ENCODE measurements at places on chromosomes 1 and 21. TPM values are rescaled to one million over a fixed set of nuclear protein-coding genes. Genes with fewer than 3 reads are reported as not detected.
A peak's percentile ranks its signal among the peaks of the same experiment; 100 is the strongest.

DNA sequence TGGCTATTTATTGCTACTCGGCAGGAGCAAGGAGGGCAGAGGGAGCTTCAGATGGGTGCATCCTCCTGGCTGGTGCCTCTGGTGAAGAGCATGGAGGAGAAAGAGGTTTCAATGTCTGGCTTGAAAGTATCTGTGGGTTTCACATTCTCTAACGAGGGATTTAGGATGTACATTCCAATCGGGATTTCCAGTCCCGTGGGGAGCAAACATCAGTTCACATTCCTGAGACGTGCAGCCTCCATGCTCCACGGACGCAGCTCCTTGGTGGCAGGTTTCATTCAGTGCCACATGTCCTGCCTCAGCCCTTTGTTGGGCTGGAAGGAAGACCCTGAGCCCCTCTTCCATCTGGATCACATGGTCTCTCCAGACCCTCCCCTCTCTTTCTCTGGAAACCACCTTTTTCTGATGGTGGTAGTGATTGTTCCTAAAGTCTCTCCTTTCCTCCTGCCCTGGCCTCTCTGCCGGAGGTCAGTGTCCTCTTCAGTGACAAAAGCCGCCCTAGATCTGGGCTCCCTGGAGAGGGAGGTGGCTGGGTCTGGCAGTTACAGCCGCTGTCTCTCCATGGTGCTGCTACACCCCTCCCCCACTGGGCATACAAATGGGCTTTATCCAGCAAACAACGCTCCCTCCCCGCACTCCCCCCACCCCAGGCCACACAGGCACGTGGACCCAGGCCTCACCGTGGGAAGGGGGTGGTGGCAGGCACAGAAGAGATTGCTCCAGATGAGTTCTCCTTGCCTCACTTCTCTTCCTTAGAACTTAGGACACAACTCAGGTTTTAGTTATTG lies 826 bp upstream of the CA14 start:
- H3K36me3 ChIP-seq, result no peaks in the 10 kb centered on the region
- H3K27me3 ChIP-seq, result no peaks in the 10 kb centered on the region
- peak overlapping the region; percentile 85 for H3K27ac ChIP-seq
- H3K4me3 ChIP-seq, result peak overlapping the region; percentile 35

DNA sequence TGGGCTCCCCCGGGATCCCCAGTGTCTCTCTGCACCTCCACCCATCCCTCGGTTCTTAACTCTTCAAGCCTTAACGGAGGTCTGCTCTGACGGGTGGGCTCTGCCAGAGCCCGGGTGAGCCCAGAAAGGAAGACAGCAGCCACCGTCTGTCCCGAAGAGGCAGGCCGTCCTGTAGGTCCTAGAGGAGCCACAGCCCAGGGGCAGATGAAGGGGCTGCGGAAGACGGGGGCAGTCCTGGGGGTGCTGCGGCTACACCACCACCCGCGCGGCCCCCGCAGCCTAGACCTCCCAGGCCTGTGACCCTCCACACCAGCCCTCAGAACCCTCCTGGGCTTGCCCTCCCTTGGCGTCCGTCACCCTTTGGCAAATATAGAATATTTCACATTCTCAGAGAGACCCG lies 71.0 kb downstream of the UMODL1 start:
- peaks cover 5% of the 10 kb centered on the region for H3K4me1 ChIP-seq
- no peaks in the 10 kb centered on the region for H3K27me3 ChIP-seq
- DNase-seq, result no peak
- H3K36me3 ChIP-seq, result no peaks in the 10 kb centered on the region
- no peak overlapping the region for H3K4me3 ChIP-seq

GRCh38 chr1:25197235-25197975 lies 34.9 kb downstream of the SYF2 start:
- H3K27ac ChIP-seq, result no peak overlapping the region
- peaks cover 18% of the 10 kb centered on the region for H3K4me1 ChIP-seq
- H3K27me3 ChIP-seq, result peaks cover 32% of the 10 kb centered on the region
- H3K4me3 ChIP-seq, result no peak overlapping the region
- H3K36me3 ChIP-seq, result no peaks in the 10 kb centered on the region
- no peak for DNase-seq

DNA sequence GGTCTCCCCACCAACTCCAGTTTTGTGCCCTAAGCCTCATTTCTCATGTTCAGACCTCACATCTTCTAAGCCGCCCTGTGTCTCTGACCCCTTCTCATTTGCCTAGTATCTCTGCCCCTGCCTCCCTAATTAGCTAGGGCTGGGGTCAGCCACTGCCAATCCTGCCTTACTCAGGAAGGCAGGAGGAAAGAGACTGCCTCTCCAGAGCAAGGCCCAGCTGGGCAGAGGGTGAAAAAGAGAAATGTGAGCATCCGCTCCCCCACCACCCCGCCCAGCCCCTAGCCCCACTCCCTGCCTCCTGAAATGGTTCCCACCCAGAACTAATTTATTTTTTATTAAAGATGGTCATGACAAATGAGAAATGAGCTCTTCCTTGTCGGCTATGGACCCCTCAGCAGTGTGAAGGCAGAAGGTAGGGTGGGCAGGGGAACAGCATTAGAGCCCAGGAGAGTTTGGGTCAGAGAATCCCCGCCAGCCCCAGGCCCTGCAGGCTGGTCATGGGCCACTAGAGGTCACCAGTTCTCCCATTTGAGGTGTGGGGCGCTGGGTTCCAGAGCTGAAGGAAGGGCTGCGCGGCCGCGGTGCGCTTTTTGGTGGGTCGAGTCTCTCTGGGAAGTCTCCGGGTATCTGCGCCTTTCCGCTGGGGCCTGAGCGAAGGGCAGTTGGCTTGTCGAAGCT lies 11.5 kb downstream of the ADAMTSL4 start:
- H3K4me1 ChIP-seq, result peaks cover 71% of the 10 kb centered on the region
- DNase-seq, result peak; percentile 98
- H3K36me3 ChIP-seq, result peaks cover 27% of the 10 kb centered on the region
- peak overlapping the region; percentile 61 for H3K4me3 ChIP-seq
- no peaks in the 10 kb centered on the region for H3K27me3 ChIP-seq
- H3K27ac ChIP-seq, result peak overlapping the region; percentile 98

GRCh38 chr21:32249511-32250280 lies 29.2 kb downstream of the MIS18A start:
- DNase-seq, result peak; percentile 50
- no peak overlapping the region for H3K27ac ChIP-seq
- peaks cover 33% of the 10 kb centered on the region for H3K4me1 ChIP-seq

- peaks cover 14% of the 10 kb centered on the region for H3K4me1 ChIP-seq
- H3K27me3 ChIP-seq, result no peaks in the 10 kb centered on the region
- H3K4me3 ChIP-seq, result no peak overlapping the region
- no peak for DNase-seq
- H3K27ac ChIP-seq, result no peak overlapping the region
- H3K36me3 ChIP-seq, result no peaks in the 10 kb centered on the region
Observed at GRCh38 chr1:168763031-168763430, 34.0 kb upstream of the DPT start.

DNA sequence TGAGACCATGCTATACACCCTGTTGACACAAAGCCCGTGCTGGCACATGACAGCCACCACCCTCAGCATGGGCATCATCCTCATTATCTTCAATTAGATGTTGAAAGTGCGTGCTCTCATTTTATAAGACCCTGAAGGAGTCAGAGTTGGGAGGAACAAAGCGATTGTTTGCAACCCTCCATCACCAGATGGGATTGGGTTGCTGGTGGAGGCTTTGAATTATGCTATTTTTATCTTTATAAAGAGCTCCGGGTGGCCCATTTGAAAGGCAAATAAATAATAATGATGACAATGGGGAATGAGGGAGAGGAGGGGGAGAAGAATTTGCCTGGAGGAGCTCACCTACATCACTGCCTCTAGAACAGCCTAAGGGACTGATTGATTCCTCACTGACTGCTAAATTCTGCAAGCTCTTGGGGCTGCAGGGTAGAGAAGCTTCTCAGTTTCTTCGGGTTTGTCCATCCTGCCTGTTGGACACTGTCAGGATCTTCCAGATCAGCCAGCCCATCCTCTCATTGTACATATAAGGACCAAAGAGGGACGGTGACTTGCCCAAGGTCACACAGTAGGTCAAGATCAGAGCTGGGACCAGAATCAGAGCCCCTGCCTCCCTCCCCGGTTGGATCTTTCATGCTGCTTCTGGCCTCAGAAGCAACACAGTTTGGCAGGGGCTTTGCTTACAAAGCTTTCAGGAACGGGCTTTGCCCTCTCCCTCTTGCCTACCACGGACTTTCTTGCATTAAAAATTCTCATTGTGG lies 130.9 kb upstream of the ZBTB40 start:
- H3K27me3 ChIP-seq, result no peaks in the 10 kb centered on the region
- no peaks in the 10 kb centered on the region for H3K36me3 ChIP-seq
- DNase-seq, result no peak
- no peak overlapping the region for H3K4me3 ChIP-seq
- H3K4me1 ChIP-seq, result peaks cover 4% of the 10 kb centered on the region
- H3K27ac ChIP-seq, result no peak overlapping the region

ELF3 gene
- 0.17 TPM for total RNA-seq

COL11A1 gene
- 0.17 TPM for total RNA-seq

NID1 gene
- total RNA-seq, result 187 TPM

LCE1C gene
- not detected for total RNA-seq

GRCh38 chr1:30818568-30819243 lies 61.1 kb upstream of the LAPTM5 start:
- no peaks in the 10 kb centered on the region for H3K27me3 ChIP-seq
- no peak for DNase-seq

DNA sequence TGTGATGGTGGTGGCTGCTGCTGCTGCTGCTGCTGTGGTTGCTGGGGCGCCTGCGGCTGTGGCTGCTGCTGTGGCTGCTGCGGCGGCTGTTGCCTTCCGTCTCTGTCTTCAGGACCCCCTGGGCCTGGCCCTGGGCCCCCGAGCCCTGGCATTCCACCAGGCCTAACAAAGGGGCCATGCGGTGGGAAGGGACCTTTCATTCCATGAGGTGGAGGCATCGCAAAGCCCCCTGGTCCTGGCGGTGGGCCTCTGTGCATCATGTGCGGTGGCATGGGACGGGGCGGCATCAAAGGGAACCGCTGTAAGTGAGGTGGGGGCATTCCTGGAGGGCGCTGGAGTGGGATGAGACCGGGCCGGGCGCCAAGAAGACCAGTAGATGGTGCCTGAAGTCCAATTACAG lies 12.4 kb downstream of the SOD1 start:
- H3K27me3 ChIP-seq, result no peaks in the 10 kb centered on the region
- peaks cover 36% of the 10 kb centered on the region for H3K36me3 ChIP-seq
- H3K27ac ChIP-seq, result no peak overlapping the region

- peak; percentile 95 for DNase-seq
- no peaks in the 10 kb centered on the region for H3K27me3 ChIP-seq
Observed at GRCh38 chr1:59057211-59057694, 239.6 kb upstream of the FGGY start.

GRCh38 chr1:31199949-31200348 lies 39.7 kb downstream of the NKAIN1 start:
- H3K27me3 ChIP-seq, result peaks cover 7% of the 10 kb centered on the region
- H3K4me1 ChIP-seq, result no peaks in the 10 kb centered on the region
- no peak for DNase-seq
- H3K4me3 ChIP-seq, result no peak overlapping the region

DNA sequence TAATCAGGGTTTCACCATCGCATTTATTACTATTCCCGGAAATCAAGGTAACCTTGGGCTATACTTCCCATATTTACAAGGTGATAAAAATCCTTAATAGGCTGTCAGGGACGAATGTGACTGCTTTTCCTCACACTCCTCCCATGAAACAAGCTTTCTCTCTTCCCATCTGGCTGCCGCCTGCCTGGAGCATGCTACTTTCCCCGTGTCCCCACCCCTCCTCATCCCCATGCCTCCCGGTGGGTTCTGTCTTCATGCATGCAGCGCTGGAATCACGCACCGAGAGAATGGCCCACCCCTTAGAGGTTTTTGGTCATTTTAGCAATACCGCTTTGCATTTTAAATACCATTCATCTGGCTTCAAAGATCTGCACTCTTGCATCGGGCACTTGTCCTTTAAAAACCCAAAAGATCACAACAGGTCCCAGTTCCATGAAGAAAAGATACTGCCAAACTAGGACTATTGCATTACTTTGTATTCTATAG lies 339.1 kb downstream of the NTNG1 start:
- no peaks in the 10 kb centered on the region for H3K27me3 ChIP-seq
- H3K27ac ChIP-seq, result no peak overlapping the region
- no peaks in the 10 kb centered on the region for H3K36me3 ChIP-seq
- DNase-seq, result no peak
- H3K4me1 ChIP-seq, result peaks cover 21% of the 10 kb centered on the region

- no peaks in the 10 kb centered on the region for H3K27me3 ChIP-seq
- H3K36me3 ChIP-seq, result no peaks in the 10 kb centered on the region
- H3K4me1 ChIP-seq, result peaks cover 32% of the 10 kb centered on the region
- H3K27ac ChIP-seq, result no peak overlapping the region
- DNase-seq, result no peak
Observed at GRCh38 chr1:54365847-54366246, 40.3 kb downstream of the SSBP3 start.

CNR2 gene
- total RNA-seq, result not detected

- H3K27me3 ChIP-seq, result no peaks in the 10 kb centered on the region
- peaks cover 38% of the 10 kb centered on the region for H3K36me3 ChIP-seq
- DNase-seq, result no peak
Observed at GRCh38 chr1:32696041-32696440, 6.5 kb downstream of the SYNC start.

- no peak for DNase-seq
- H3K27me3 ChIP-seq, result no peaks in the 10 kb centered on the region
- H3K4me3 ChIP-seq, result no peak overlapping the region
- peak overlapping the region; percentile 70 for H3K27ac ChIP-seq
- peaks cover 74% of the 10 kb centered on the region for H3K4me1 ChIP-seq
Observed at GRCh38 chr1:39183503-39184353, 20.8 kb upstream of the MACF1 start.

DNA sequence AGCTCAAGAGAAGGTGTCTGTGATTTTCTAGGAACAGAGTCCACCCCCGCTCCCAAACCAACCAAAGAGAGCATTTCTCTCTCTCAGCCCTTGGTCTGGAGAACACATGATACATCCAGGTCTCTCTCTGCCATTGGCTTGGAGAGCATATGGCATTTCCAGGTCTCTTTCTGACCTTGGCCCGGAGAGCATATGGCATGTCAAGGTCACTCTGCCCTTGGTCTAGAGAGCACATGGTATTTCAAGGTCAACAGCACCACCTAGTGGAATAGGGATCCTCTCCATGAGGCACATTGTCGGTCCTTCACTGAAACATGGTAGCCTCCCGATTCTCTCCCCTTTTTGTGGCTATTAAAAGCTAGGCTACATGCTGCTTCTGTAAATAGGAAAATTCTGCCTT lies 437.7 kb upstream of the OLFM3 start:
- no peaks in the 10 kb centered on the region for H3K36me3 ChIP-seq
- H3K4me1 ChIP-seq, result no peaks in the 10 kb centered on the region
- DNase-seq, result no peak
- no peak overlapping the region for H3K27ac ChIP-seq

GRCh38 chr1:8782955-8783354 lies 34.5 kb downstream of the RERE start:
- no peaks in the 10 kb centered on the region for H3K36me3 ChIP-seq
- no peak overlapping the region for H3K27ac ChIP-seq
- H3K27me3 ChIP-seq, result no peaks in the 10 kb centered on the region
- DNase-seq, result no peak

MAP1LC3C gene
- 6.6 TPM for total RNA-seq

B4GALT2 gene
- total RNA-seq, result 94.5 TPM

DNA sequence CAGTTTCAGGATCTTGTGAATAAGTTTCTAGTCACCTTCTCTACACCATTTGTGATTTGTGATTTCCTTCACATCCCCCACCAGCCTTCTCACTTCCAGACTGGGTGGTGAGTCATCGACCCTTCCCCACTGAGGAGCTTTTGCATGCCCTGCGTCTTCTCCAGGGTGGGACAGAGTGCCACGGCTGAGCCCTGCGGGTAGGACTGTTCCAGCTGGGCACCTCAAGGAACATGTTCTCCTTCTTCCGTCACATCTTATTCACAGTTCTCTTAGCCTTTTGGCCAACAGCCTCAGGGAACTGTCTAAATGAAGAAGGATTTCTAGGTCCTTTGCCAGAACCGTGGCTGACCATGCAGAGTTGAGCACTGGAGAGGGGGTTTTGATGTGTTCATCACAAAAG lies 116.5 kb downstream of the TMEM53 start:
- no peak overlapping the region for H3K27ac ChIP-seq
- no peak overlapping the region for H3K4me3 ChIP-seq
- DNase-seq, result no peak
- no peaks in the 10 kb centered on the region for H3K4me1 ChIP-seq
- H3K27me3 ChIP-seq, result peaks cover 24% of the 10 kb centered on the region
- no peaks in the 10 kb centered on the region for H3K36me3 ChIP-seq

Measured in esophagus muscularis mucosa (tissue), 4 donors.